ENCODE measurements at places on chromosomes 1 and 21.

- DNase-seq: peak; percentile 2
These were observed 48.1 kb downstream of the ELAPOR1 start for GRCh38 chr1:109161858-109162606.

DNA sequence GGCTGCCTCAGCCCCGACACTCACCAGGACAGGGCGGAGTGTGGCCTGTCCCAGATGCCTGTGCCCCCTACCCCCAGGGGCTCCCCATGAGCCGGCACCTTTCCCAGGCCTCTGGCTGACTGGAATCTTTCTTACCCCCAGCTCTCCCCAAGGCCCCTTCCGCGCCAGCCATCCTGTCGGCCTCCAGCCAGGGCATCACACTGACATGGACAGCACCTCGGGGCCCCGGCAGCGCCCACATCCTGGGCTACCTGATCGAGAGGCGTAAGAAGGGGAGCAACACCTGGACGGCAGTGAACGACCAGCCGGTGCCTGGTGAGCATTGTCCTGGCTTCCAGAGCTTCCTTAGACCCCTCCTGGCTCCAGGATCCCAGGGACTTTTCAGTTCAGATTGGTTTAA lies 26.5 kb downstream of the IGFN1 start:
- DNase-seq: no peak

DNA sequence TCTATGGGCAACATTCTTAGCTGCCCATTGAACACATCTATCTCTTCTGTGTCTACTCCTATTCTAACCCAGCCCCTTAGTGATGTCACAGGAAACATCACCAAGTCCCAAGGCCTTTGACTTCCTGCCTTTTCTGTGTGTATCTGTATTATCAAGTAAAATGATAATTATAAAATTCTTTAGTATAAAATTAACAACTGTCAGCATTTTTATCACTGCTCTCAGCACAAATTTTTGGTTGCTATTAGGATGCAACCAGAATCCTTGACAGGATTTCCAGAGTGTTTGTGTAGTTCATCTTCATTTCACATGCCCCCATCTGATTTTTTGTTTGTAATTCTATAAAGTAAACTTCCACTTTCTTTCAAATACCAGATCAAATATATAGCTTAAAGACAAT lies 33.8 kb downstream of the OR10Z1 start:
- DNase-seq: no peak

DNA sequence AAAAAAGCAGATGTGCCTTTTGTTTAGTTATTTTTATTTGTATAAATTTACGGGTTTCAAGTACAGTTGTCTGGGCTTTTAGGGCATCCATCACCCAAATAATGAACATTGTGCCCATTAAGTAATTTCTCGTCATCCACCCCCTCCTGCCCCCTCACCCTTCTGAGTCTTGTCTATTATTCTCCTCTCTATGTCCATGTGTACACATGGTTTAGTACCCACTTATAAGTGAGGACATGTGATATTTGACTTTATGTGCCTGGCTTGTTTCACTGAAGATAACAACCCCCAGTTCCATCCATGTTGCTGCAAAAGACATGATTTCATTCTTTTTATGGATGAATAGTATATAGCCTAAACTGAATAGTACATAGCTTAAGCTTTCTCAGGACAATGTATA lies 189.2 kb downstream of the ZP4 start:
- DNase-seq: no peak

DNA sequence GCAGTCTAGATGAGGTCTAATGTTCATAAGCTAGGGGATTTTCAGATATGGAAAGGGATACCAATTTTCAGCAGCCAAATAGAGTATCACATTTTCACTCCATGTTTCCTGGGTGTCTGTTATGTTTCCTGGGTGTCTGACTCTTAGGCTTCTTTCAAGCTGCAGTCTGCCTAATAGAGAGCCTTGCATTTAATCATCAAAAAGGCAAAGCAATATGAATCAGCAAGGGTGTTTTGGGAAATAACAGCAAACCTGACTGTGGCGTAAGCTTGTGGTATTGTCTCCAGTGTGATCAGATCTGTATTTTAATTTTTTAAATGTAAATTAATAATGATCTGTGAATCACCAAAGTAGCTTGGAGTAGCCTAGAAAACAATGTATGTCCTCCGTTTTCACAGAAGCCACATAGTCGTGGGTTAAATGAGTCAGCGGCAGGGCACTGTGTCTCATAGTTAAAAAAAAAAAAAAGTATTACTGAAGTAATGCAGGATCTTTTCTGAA lies 10.4 kb downstream of the LGALS8 start:
- DNase-seq: no peak

GRCh38 chr1:6447818-6448748 lies 17.9 kb downstream of the TNFRSF25 start:
- no peak for DNase-seq

- DNase-seq: no peak
These were observed 1.2 kb downstream of the RUNX3 start for GRCh38 chr1:24928689-24929397.

DNA sequence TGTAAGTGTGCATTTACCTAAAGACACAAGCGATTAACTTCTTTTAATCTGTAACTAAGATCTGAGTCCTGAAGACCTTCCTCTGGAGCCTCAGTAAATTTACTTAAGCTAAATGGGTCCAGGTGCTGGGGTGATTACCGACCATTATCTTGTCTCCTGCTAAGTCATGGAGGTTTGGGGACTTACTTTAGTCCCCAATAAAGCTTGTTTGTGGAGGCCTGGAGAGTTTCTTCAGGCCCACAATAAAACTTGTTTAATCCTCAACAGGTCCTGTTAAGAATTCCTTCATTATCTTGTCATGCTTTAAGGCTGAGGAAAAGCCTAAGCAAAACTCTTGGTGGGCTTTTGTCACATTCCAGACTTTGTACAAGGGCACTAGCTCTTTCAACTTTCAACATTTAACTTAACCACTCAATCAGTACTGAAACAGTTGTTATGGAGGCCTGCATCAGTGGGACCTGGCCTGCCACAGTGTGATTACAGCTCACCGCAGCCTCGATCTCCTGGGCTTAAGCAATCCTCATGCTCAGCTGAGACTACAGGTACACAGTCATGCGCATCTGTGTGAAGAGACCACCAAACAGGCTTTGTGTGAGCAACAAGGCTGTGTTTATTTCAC lies 84.0 kb downstream of the FMO4 start:
- no peak for DNase-seq

DNA sequence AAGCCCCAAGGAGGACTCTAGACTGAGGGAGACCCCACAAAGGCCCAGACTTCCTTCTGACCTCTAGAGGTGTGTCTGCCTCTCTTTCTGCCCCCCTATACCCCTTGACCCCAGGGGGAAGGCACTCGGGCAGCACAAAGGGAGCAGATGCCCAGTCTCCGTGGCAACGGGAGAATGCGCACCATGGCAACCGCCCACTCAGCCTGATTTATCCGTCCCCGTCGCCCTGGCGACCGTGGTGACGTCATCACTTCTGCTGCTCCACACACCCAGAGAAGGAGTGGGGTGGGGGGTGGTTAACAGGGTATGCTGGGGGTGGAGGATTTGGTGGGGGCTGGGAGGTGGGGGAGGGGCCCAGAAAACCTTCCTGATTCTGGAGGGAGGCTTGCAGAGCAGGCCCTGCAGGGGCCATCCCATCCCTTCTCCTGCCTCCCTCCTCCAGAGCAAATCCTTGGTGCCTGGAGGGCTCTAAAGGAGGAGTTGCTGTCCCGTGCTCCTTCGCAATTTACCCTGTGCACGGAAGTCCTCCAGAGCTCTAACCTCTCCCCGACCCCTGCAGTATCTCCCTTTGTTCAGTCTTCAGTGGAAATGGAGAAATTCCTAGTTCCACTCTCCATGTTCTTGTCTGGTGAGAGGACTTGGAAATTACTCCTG lies 6.3 kb downstream of the CELF3 start:
- no peak for DNase-seq

GRCh38 chr1:3007298-3008147 lies 13.7 kb upstream of the ACTRT2 start:
- DNase-seq: no peak

- peak; percentile 87 for DNase-seq
These were observed at the start of gene RNF207 for GRCh38 chr1:6205849-6206519. Gene RNF207 (plus strand): TSS chr1:6206119. CDS start chr1:6206536, 417 bp downstream.

DNA sequence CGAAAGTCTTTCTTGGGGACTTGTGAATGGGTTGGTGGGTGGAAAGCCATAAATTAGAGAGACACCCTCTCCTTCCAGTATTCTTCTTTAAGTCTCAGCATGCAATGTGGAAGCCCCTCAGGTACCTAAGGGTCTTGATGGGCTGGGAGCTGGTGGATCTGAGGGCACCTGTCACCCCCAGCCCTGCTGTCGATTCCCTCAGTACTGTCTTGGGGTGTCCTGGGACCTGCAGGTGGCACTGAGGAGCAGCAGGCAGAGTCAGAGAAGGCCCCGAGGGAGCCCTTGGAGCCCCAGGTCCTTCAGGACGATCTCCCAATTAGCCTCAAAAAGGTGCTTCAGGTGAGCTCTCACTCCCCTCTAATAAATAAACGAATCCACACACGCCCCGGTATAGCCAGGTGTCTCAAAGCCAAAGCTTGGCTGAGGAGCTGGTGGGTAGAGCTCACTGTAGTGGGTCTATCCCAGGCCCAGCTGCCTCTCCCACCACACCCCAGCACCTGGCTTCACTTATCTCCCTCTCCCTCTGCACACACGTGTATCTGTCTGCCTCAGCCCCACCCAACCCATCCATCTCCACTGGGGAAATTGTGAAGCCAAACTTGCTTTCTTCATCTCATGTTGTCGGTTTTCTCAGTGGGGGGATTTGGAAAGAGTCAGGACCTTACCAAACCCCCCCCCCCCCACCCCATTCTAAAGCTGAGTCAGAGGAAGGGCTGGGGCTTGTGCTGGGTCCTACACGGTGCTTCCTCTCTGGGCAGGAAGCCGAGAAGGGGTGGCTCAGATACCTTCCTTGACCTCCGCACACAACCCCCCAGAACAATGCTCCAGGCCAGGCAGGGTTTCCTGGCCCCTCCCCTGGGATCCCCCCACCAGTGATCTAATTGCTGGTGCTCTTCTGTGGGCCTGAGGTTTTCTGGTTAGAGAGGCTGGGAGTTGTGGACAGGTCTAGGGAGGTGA lies 1.6 kb downstream of the ADAM15 start:
- no peak for DNase-seq

DNA sequence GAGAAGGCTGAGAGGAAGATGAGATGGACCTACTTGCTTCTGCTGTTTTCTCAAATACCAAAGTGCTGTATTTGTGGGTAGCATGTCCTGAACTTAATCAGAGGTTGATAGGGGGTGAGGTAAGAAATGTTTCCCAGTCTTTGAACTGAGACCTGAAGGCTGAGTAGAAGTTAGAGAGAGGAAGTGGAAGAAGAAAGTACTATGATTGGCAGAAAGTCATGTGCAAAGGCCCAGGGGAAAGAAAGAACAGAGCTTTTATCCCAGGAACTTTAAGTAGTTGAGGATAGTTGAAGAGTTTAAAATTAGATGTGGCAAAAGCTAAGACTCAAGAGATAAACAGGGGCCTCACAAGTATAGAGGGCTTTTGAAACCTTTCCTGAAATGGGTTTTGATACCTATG lies 15.5 kb upstream of the LIN9 start:
- DNase-seq: no peak

DNA sequence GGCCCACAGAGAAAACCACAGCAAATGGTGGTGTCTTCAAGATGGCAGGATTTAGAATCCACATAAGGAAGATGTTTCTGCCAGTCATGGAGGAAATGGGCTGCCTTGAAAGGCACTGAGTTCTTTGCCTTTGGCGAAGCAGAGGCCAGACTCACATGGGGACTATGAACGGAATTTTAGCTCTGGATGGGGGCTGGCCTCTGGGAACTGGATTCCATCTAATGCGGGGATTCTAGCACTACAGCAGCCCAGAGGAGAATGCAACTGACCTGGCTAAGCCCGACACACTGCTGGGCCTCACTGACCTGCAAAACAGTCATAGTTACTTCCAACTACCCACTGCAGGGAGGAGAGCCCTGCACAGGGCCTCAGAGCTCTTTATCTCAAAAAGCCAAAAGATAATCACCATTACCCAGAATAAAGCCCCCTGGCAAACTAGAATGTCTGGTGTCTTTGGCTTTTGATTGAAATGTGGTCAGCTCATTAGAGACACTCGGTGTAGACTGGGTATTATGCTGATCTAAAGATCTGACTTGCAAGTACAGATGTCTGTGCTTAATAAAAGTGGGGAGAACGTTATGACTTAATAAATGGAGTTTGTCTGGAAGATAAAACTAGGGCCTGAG lies 11.6 kb downstream of the HCRTR1 start:
- DNase-seq: no peak

DNA sequence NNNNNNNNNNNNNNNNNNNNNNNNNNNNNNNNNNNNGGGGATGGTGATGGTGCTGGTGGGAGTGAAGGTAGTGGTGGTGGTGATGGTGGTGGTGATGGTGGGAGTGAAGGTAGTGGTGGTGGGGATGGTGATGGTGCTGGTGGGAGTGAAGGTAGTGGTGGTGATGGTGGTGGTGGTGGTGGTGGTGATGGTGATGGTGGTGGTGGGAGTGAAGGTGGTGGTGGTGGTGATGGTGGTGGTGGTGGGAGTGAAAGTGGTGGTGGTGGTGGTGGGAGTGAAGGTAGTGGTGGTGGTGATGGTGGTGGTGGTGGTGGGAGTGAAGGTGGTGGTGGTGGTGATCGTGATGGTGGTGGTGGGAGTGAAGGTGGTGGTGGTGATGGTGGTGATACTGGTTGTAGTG lies 93.6 kb downstream of the CRYAA start:
- no peak for DNase-seq

GRCh38 chr21:39531840-39532239 lies 80.1 kb downstream of the SH3BGR start:
- DNase-seq: no peak

GRCh38 chr1:5971471-5972197 lies 20.6 kb downstream of the NPHP4 start:
- DNase-seq: no peak

- no peak for DNase-seq
These were observed 55.1 kb upstream of the ZNF281 start for GRCh38 chr1:200464784-200465400.

Data from CMK (cell line).